RPMI7951 (cell line): ENCODE measurements at places on chromosomes 6 and 20.

DNA sequence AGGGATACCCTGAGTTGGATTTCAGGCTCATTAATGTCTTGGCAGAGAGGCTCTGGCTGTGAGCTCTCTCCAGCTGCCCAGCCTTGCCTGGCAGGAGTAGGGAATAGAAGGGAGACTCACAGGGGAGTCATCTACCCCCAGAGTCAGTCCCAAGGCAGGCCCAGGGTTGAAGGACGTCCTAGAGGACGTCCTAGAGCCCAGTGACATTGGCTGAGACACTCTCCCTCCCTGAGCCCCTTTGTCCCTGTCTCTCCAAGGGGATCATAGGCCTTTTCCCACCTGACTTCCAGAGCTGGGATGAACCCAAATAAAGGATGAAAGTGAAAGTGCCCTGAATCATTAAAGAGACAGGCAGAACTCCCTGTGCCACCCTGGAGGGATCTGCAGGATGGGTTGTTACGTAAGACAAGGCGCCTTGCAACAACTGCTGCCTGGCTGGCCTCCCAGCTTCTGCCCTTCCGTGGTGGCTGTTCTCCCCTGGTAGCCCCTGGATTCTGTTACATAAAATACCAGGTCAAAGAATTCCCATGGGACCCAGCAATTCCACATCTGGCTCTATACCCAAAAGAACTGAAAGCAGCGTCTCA lies 53.6 kb upstream of the SIRPA start:
- peak; percentile 41 for DNase-seq

GRCh38 chr20:5504061-5504739 lies 187.4 kb upstream of the PROKR2 start:
- DNase-seq = peak; percentile 46

- DNase-seq = no peak
Measured at GRCh38 chr20:11403711-11404110, 514.0 kb upstream of the BTBD3 start.

DNA sequence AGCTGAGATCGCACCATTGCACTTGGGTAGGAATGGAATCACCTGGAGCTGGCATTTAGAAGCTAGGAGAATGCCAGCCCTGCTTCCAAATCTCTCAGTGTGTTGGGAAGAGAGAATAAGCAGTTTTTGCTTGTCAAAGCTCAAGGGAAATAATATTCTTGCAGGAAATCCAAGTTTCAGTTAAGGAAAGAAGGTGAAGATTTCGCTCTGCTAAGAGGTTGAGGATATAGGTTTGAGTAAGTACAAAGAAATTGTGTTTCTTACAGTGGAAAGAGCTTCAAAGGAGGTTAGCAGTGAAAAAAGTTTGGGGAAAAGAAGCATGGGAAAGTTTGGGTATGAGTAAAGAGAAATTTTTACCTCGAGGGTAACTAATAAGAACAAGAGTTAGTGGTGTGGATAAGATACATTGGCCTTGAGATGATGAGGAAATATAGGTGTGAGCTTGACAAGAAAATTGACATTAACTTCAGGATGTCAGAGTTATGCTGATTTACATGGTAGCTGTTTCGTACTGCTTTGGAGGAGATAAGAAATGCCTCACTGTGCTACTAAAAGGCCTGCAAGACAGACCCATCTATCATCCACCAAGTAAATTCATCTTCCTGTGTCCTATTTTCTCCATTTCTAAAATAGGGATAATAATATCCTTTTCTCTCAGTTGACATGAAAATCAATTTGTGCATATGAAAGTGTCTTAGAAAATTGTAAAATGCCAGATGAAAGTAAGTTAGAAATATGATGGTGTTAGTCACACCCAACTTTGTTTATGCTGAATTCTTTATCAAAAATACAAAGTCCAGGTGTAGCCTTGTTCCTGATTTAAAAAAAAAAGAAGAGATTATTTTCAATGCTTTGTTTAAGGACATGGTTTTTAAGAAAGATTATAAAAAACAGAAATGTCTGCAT lies 12.8 kb upstream of the HINT3 start:
- no peak for DNase-seq

- peak; percentile 92 for DNase-seq
Measured at GRCh38 chr6:20952699-20953474, 418.6 kb downstream of the CDKAL1 start.

DNA sequence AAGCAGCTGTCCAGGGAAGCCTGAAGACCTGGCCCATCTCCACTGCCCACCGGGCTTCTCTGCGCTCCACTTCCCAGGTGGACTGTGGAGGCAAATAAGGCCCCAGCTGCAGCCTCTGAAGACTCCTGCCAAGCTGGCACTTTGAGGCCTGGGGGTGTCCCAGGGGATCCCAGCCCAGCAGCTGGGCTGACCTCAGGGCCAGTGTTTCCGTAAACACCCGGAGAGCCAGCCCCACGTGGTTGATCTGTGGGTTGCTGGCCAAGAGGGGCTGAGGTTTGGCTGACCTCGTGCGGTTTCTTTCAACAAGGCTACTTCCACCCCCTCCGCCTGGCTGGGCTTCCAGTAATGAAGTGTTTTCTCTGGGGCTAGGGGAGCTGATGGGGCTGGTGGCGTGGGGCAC lies 12.4 kb upstream of the CCN5 start:
- DNase-seq = peak; percentile 100

DNA sequence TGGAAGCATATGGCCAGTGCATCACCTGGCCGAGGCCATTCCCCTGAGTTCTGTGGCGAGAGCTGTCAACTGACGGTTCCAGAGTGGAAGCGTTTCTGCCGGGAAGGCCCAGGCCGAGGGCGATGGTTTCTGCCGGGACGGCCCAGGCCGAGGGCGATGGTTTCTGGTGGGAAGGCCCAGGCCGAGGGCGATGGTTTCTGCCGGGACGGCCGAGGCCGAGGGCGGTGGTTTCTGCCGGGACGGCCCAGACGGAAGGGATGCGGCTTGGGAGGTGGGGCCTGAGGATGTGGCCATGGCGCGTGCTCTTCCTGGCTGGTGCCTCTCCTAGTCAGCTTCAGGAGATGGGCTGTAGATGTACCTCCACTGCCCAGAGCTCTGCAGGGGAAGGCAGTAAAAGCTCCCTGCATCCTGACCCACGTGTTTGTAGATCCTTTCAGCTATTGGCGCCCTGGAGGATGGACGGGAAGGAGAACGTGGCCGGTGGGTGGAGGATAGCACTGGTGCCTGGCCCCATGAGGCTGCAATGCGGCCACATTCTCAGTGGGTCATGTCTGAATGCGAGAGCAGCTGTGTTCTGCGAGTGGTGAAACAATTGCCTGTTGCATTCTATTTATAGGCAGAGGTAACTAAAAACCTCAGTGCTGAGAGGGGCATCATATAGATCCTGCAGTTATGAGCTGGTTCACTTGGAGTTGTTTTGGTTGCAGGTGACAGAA lies 12.8 kb downstream of the TPD52L2 start:
- DNase-seq = no peak

GRCh38 chr20:55974491-55975202 lies 30.7 kb downstream of the CBLN4 start:
- no peak for DNase-seq

DNA sequence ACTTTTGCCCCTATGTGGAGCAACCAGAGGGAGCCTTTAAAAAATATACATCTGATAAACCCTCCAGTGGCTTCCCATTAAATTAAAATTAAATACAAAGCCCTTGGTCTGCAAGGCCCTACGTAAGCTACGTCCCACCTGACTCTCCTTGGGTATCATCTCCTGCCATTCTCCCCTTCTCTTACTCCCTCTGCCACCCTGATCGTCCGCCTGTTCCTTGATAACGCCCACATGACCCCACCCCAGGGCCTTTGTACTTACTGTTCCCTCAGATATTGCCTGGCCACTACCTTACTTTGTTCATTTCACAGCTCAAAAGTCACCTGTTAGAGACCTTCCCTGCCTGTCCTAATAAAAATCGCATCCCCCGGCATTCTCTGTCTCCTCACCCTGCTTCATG lies 5.4 kb upstream of the NFATC2 start:
- no peak for DNase-seq

GRCh38 chr20:17491488-17491887 lies 39.7 kb downstream of the BFSP1 start:
- DNase-seq = no peak

DNA sequence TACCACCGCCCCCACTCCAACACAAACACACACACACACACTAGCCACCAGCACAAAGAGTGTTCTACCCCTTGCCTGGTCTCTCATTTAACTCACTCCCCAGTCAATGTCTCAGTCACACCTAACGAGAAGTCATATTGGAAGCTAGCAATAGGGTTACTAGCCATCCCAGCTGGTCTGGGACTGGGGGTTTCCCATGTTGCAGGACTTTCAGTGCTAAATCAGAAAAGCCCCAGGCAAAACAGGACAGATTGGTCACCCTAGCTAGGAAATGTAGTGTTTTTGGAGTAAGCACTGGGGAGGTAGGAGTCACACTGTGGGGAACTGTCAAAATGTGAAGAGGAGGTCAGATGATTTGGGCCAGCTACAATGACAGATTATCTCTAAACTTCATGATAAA lies 158.1 kb downstream of the UNC5CL start:
- DNase-seq = no peak

DNA sequence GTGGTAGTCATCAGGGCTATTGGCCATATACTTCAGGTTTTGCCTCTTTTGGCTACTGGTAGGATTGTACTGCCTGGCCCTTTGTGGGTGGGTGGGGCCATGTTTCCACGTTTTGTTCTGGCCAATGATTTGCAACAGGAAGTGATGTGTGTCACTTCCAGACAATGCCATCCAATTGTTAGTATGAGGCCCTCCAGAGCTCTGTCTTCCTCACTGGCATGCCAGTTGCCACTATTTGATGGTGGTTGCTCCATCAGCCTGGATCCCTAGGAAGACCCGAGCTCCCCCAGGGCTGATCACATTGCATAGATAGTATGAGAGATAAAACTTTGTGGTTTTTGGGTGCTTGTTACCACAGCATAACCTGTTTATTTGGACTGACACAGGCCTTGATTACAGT lies 7.7 kb upstream of the LRRN4 start:
- no peak for DNase-seq

GRCh38 chr6:73653571-73654424 lies at the start of gene SLC17A5:
TSS of gene SLC17A5 (minus strand) at chr6:73653992. CDS start at chr6:73653886, 106 bp downstream.
- peak; percentile 91 for DNase-seq

- peak; percentile 97 for DNase-seq
Measured at GRCh38 chr6:46876126-46876525, 45.6 kb downstream of the ADGRF5 start.

GRCh38 chr6:100553243-100553642 lies 88.5 kb upstream of the SIM1 start:
- no peak for DNase-seq

GRCh38 chr20:56350842-56351241 lies 7.9 kb upstream of the FAM210B start:
- DNase-seq = peak; percentile 49

DNA sequence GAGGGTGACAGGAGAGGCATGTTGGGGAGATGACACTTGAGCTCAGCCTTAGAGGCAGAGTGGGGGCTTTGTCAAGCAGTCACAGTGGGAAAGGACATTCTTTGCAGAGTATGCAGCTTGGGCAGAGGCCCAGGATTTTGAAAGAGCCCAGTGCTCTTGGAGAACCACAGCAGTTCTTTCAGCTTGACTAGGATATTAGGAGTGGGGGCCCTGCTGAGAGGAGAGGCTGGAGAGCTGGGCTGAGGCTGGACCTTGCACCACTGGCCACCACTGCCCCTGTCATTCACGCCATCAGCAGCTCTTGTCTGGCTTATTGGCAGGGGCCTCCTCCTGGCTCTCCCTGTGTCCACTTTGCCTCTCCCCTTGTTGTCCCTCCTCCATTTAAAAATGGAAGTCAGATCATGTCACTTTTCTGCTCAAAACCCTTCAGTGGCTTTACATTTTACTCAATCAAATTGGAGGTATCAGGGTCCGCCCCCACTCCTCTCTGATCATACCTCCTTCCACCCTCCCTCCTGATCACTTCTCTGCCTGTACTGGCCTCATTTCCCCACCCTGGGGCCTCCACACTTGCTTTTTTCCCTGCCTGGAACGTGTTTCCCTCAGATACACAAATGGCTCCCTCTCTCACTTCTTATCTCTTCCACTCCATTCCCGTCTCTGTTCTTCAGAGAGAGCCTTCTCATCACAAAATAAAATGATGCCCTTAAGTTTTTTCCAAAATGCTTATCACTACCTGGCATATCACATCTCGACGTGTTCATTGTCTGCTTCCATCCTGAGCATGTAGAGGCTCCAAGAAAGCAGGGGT lies 10.5 kb downstream of the MANBAL start:
- no peak for DNase-seq

DNA sequence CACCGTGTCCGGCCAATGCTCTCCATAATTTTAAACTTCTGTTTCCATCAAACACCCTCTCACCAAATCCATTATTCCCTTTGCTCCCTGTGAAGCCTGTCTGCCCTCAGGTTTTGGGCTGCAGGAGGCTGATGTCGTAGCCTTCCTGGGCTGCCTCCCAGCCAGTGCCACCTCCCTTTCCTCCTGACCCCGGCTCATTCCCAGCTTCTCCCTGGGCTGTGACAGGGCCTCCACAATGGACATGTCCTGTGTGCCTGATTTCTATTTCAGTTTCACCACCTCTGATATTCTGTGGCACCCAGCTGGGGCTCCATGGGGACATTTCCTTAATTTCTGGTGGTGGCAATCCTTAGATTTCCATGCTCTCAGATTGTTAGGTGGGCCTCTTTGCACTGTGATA lies 28.8 kb downstream of the IL20RA start:
- DNase-seq = no peak

DNA sequence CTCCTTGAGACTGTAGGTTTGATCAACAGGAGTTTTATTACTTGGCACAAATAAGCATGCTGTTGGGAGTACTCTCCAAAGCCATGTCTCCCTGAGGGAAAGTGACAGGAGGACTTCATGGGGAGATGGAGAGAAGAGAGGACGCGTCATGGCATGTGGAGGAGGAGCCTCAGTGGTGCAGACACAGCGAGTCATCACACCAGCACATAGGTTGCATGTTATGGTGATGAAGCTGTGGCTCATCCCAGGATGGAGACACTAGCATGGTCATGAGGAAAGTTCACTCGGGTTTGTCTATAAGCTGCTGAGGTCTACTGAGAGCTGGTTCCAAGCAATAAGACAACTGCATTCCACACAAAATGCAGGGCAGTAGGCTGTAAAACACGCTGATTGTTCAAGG lies 13.2 kb upstream of the SSTR4 start:
- DNase-seq = peak; percentile 49
